ENCODE measurements at places on chromosomes 7 and 10.

DNA sequence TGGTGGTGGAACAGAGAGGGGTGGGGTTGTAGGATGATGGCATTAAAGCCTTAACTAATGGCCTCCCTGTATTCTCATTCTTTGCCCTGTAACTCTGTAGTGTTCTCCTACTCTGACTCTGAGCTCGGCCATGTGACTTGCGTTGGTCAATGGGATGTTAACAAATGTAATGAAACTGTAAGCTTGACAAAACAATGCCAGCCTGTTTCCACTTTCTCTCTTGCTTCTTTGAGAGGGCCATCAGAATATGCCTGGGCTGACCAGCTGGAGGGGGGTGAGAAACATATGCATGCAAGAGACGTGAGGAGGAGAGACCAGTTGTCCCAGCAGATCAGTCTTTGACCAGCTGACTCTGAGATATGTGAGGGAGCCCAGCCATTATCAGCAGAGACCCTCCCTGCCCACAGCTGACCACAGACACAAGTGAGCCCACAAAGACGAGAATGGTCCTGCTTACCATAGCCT lies 100.6 kb downstream of the ICA1 start:
- DNase-seq, result no peak

- DNase-seq, result peak; percentile 23
Measured at GRCh38 chr10:100327007-100327717, 2.9 kb downstream of the PKD2L1 start.

DNA sequence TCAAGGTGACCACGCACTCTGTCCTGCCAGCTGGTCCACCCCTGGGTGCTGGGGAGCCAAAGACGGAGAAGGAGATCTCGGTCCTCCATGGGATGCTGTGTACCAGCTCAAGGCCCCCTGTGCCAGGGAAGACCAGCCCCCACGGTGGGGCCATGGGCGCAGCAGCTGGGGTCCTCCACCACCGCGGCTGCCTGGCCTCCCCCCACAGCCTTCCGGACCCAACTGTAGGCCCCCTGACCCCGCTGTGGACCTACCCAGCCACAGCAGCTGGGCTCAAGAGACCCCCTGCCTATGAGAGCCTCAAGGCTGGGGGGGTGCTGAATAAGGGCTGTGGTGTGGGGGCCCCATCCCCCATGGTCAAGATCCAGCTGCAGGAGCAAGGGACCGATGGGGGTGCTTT lies 5.4 kb downstream of the NYAP1 start:
- DNase-seq, result no peak

- no peak for DNase-seq
Measured at GRCh38 chr10:132943791-132944404, 1.5 kb upstream of the CFAP46 start.

DNA sequence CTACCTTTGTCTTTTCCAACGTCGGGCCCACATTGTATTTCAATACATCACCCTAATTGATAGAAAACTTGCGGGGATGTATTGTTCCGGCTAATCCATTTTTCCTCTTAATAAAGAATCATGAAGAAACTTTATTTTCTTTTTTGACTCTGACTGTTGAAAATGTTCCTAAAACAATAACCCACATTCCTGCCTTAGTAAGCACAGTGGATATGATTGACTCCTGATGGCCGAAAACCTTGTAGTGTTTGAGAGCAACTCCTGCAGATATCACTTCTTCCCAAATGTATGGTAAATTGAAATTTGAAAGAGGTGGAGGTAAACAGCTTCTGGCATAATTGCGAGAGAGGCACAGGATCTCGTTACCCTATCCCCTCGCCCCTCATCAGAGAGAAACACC lies 65.7 kb downstream of the BICC1 start:
- no peak for DNase-seq

DNA sequence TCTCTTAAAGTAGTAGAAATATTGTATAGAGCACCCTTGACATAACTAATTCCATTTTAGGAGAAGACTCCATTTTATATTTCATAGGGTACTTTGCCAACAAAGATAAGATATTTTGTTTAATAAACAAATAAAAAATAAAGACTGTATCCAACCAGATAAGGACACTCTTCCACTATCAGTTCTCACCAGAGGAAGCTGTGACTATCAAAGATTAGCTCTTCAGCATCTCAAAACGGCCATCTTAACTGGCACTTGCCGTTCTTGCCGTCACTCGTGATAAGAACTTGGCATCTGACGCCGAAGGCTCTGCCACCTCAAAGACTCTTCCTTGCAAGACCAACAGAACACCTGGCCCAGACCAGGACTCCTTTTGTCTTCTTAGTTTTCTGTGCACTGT lies 26.3 kb upstream of the AKR1B1 start:
- no peak for DNase-seq

DNA sequence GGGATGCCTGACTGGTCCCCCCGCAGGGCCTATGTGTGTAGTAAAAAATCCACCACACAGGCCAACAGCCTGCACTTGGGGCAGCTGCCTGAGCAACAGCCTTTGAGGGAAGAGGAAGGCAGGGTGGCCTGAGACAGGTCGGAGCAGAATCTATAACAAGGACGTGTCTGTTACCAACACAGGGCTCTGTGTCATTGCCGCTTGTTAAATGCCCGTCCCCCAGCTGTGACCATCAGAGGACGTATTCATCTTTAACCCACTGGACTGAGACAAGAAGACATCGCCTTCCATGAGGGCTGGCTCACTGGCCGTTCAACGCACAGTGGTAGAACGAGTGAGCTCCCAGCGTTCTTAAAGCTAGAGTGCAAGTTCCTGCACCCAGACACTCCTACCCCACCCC lies 7.8 kb downstream of the PDIA4 start:
- DNase-seq, result no peak

GRCh38 chr7:138834583-138834982 lies 36.6 kb upstream of the ATP6V0A4 start:
- DNase-seq, result no peak

- no peak for DNase-seq
Measured at GRCh38 chr10:96984541-96985131, 152.5 kb downstream of the LCOR start.

GRCh38 chr10:117662751-117663540 lies 120.4 kb downstream of the EMX2 start:
- no peak for DNase-seq

DNA sequence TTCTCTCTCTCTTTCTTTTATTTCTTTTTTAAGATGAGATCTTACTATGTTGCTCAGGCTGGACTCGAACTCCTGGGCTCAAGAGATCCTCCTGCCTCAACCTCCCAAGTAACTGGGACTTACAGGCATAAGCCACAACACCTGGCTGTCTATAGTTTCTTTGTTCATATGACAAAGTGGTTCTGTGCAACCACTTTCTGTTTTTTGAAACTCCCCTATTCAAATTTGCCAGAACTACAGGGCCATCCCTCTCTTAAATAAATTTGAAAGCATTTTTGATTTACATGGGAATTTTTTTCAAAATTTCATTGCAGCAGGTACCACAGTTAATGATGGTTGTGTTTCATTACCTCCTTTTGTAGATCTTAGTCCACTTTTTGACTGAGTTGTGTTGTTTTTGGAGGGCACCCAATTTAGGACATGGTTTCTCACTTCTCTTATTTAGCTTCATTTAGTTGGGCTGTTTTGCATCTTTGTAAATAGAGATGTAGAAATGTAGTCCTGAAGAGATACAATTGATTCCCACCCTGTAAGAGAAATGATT lies 119.2 kb downstream of the LRRC4 start:
- DNase-seq, result no peak

- no peak for DNase-seq
Measured at GRCh38 chr10:75466001-75466400, 34.6 kb downstream of the LRMDA start.

Measured in CD4-positive, alpha-beta T cell treated with Interleukin-4 for 1 hour (primary cell).